ENCODE measurements at places on chromosomes 3 and 15. TPM values are rescaled to one million over a fixed set of nuclear protein-coding genes. Genes with fewer than 3 reads are reported as not detected.

- DNase-seq: no peak
- H3K4me3 ChIP-seq: no peak overlapping the region
- no peaks in the 10 kb centered on the region for H3K27me3 ChIP-seq
- H3K4me1 ChIP-seq: no peaks in the 10 kb centered on the region
- no peak overlapping the region for H3K27ac ChIP-seq
Observed at GRCh38 chr3:151871639-151872468, 1.6 kb upstream of the SUCNR1 start.

DNA sequence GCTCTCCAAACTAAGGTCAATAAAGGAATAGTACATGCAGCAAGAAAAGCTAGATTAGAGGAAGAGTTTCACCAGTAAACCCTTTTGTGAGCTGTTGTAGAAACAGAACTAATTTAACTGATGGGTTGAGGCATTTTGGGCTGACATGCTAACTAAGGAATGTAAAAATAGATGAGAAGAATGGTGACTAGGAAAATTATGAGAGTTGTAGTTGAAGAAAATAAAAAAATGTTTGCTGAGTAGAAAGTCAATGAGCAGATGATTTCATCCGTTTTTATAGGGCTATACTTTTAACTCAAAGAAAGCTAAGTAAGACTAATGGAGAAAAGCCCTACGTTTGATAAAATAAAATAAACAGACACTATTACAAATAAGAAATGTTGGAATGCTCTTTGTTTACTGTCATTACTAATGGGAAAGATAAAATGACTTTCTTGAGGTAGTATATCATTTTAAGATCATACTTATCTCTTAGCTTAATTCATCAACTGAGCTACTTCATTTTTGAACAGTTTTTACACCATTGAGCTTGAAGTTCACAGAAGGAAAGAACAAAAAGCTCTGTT lies 209.4 kb upstream of the DPH6 start:
- H3K27me3 ChIP-seq: no peaks in the 10 kb centered on the region
- no peak overlapping the region for H3K4me3 ChIP-seq
- H3K36me3 ChIP-seq: no peaks in the 10 kb centered on the region
- no peak overlapping the region for H3K27ac ChIP-seq
- H3K4me1 ChIP-seq: no peaks in the 10 kb centered on the region

GRCh38 chr15:90227816-90228772 lies 5.6 kb downstream of the CIB1 start:
- no peaks in the 10 kb centered on the region for H3K27me3 ChIP-seq
- H3K36me3 ChIP-seq: peaks cover 85% of the 10 kb centered on the region
- H3K4me3 ChIP-seq: no peak overlapping the region
- H3K4me1 ChIP-seq: peaks cover 31% of the 10 kb centered on the region

TMEM41A gene
- total RNA-seq: 16.5 TPM

PRTG gene
- total RNA-seq: 2.6 TPM

ARHGAP31 gene
- 46.5 TPM for total RNA-seq

All from tibial nerve (tissue), 4 donors.